ENCODE measurements at places on chromosomes 16 and 17. TPM values are rescaled to one million over a fixed set of nuclear protein-coding genes. Genes with fewer than 3 reads are reported as not detected.
A peak's percentile ranks its signal among the peaks of the same experiment; 100 is the strongest.

TPSAB1 gene
- not detected for total RNA-seq

DNA sequence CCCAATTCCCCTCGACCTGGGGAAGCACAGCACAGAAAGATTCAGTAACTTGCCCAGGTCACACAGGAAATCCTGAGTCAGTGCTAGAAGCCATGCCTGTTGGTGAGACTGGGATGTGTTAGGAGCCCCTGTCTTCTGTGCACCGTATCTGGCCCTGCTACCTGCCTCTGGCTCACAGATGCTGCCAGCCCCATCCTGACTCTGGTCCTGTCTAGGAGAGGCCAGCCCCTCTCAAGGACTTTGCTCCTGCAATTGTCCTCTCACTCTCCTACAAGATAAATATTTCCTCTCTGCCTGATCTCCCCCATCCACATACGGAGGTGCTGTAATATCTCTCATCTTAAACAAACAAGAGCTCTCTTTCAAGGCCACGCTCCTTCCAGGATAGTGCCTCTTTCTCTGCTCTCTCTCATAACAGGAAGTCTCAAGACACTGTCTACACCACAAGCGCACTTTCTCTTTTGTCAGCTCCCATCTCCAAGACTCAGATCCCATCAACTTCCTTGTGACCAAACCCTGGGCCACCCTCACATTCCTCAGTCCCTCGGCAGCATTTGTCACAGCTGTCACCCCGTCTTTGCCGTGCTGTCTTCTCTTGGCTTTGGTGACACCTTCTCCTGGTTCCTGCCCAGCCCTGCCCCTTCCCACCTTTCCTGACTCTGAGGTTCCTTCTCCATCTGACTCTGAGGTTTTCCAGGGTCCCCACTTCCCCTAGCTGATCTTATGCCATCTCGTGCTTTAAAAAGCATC lies 1.9 kb downstream of the SLC13A2 start:
- no peak for DNase-seq
- peaks cover 21% of the 10 kb centered on the region for H3K4me1 ChIP-seq
- H3K4me3 ChIP-seq: peak overlapping the region; percentile 7
- no peaks in the 10 kb centered on the region for H3K27me3 ChIP-seq
- no peaks in the 10 kb centered on the region for H3K36me3 ChIP-seq

- peaks cover 48% of the 10 kb centered on the region for H3K4me1 ChIP-seq
- peaks cover 21% of the 10 kb centered on the region for H3K36me3 ChIP-seq
- peak; percentile 8 for DNase-seq
These were observed 9.1 kb downstream of the MPRIP start for GRCh38 chr17:17051380-17051779.

GRCh38 chr17:74212209-74212912 lies 1.0 kb upstream of the TTYH2 start:
- H3K27ac ChIP-seq: peak overlapping the region; percentile 91
- peaks cover 33% of the 10 kb centered on the region for H3K27me3 ChIP-seq
- H3K4me3 ChIP-seq: peak overlapping the region; percentile 91
- peaks cover 45% of the 10 kb centered on the region for H3K4me1 ChIP-seq
- no peak for DNase-seq

HS3ST3B1 gene
- 6.6 TPM for total RNA-seq

- H3K27ac ChIP-seq: no peak overlapping the region
- no peaks in the 10 kb centered on the region for H3K4me1 ChIP-seq
- DNase-seq: no peak
- no peaks in the 10 kb centered on the region for H3K27me3 ChIP-seq
- H3K36me3 ChIP-seq: no peaks in the 10 kb centered on the region
These were observed 925.4 kb downstream of the CDH11 start for GRCh38 chr16:64196444-64196843.

PNPO gene
- 12.8 TPM for total RNA-seq

- no peaks in the 10 kb centered on the region for H3K27me3 ChIP-seq
- no peak overlapping the region for H3K27ac ChIP-seq
- peaks cover 36% of the 10 kb centered on the region for H3K36me3 ChIP-seq
- no peak for DNase-seq
- H3K4me1 ChIP-seq: no peaks in the 10 kb centered on the region
These were observed 23.3 kb downstream of the CNP start for GRCh38 chr17:41989702-41990419.

BAIAP3 gene
- total RNA-seq: 5.0 TPM

C16orf86 gene
- 2.8 TPM for total RNA-seq

CMTM3 gene
- 28.0 TPM for total RNA-seq

DNA sequence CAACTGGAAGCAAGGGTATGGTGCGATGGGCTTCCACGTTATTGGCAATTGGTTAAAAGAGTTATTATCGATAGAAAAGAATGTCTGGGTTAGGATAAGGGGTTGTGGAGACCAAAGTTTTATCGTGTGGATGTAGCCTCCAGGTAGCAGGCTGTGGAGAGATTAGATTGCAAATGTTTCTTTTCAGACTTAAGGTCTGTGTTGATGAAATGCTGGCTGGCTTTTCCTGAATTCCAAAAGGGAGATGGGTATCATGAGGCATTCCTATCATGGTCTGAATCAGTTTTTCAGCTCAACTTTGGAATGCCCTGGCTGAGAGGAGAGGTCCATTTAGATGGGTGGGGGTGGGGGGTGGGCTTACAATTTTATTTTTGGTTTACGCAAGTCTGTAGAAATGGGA lies 395.0 kb upstream of the RBFOX1 start:
- H3K4me3 ChIP-seq: no peak overlapping the region
- no peak for DNase-seq
- H3K36me3 ChIP-seq: no peaks in the 10 kb centered on the region
- no peaks in the 10 kb centered on the region for H3K4me1 ChIP-seq
- H3K27ac ChIP-seq: no peak overlapping the region

- no peak overlapping the region for H3K27ac ChIP-seq
- H3K4me3 ChIP-seq: no peak overlapping the region
- no peaks in the 10 kb centered on the region for H3K4me1 ChIP-seq
- DNase-seq: no peak
- H3K36me3 ChIP-seq: no peaks in the 10 kb centered on the region
These were observed 8.1 kb upstream of the TNFRSF13B start for GRCh38 chr17:16980061-16980460.

MGAT5B gene
- 3.0 TPM for total RNA-seq

GRCh38 chr16:61324044-61324443 lies 712.2 kb downstream of the CDH8 start:
- no peaks in the 10 kb centered on the region for H3K36me3 ChIP-seq
- DNase-seq: no peak
- H3K27me3 ChIP-seq: no peaks in the 10 kb centered on the region
- H3K4me1 ChIP-seq: peaks cover 8% of the 10 kb centered on the region

- H3K4me3 ChIP-seq: peak overlapping the region; percentile 54
- H3K27ac ChIP-seq: peak overlapping the region; percentile 68
- no peaks in the 10 kb centered on the region for H3K27me3 ChIP-seq
- H3K36me3 ChIP-seq: no peaks in the 10 kb centered on the region
These were observed 90.8 kb upstream of the TOB1 start for GRCh38 chr17:50956750-50957523.

DNA sequence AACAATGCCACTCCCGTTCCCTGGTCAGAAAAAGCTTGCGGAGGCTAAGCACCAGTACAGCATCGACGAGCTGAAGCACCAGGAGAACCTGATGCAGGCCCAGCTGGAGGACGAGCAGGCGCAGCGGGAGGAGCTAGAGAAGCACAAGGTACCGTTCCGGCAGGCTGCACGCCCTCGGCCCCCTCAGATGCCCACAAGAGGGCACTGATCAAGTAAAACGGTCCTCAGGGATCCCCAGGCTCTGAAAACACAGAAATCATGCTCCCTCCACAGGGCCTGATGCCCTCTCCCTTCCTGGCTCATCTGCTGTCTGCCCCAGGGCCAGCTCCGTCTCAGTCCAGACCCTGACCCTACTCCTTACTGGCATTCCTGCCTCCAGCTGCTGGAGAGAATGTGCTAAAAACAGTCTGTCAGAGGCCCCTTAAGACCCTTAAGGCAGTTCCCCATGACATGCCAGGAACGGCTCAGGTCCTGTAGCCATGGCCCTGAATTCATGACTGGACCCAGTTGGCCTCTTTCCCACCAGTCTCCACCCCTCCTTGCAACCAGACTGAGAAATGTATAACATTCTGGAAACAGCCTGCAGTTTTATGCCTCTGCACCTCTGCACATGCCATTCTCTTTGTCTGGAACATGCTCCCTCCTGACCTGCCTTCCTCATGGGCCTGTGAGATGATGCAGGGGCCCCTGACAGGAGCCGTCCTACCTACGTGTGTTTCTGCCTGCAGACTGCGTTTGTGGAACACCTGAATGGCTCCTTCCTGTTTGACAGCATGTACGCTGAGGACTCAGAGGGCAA lies 21.8 kb downstream of the DRC3 start:
- no peaks in the 10 kb centered on the region for H3K27me3 ChIP-seq
- no peaks in the 10 kb centered on the region for H3K36me3 ChIP-seq
- peaks cover 3% of the 10 kb centered on the region for H3K4me1 ChIP-seq
- H3K27ac ChIP-seq: no peak overlapping the region

TBC1D3I gene
- 0.24 TPM for total RNA-seq

SLFN12L gene
- total RNA-seq: not detected

- peaks cover 16% of the 10 kb centered on the region for H3K4me1 ChIP-seq
- H3K27ac ChIP-seq: peak overlapping the region; percentile 46
- no peak for DNase-seq
- H3K36me3 ChIP-seq: no peaks in the 10 kb centered on the region
- peak overlapping the region; percentile 71 for H3K4me3 ChIP-seq
These were observed 2.5 kb downstream of the RNF166 start for GRCh38 chr16:88703486-88704309.

- H3K4me3 ChIP-seq: no peak overlapping the region
- H3K27me3 ChIP-seq: peaks cover 23% of the 10 kb centered on the region
- H3K36me3 ChIP-seq: no peaks in the 10 kb centered on the region
These were observed 23.8 kb upstream of the ZNF469 start for GRCh38 chr16:88359008-88359407.

GRCh38 chr16:24833352-24833751 lies 12.4 kb upstream of the SLC5A11 start:
- no peak for DNase-seq
- no peaks in the 10 kb centered on the region for H3K27me3 ChIP-seq
- no peaks in the 10 kb centered on the region for H3K36me3 ChIP-seq
- H3K4me1 ChIP-seq: no peaks in the 10 kb centered on the region
- H3K4me3 ChIP-seq: no peak overlapping the region
- no peak overlapping the region for H3K27ac ChIP-seq

GRCh38 chr17:17545984-17546383 lies 45.5 kb downstream of the PEMT start:
- H3K36me3 ChIP-seq: peaks cover 3% of the 10 kb centered on the region
- H3K4me3 ChIP-seq: no peak overlapping the region
- DNase-seq: no peak
- no peaks in the 10 kb centered on the region for H3K27me3 ChIP-seq
- H3K27ac ChIP-seq: no peak overlapping the region

All from type B pancreatic cell (in vitro differentiated cells).